Eye (tissue), 1 donor: ENCODE measurements at places on chromosomes 13 and 19.

- DNase-seq = no peak
These were observed 151.6 kb downstream of the ZIC5 start for GRCh38 chr13:99819967-99820366.

DNA sequence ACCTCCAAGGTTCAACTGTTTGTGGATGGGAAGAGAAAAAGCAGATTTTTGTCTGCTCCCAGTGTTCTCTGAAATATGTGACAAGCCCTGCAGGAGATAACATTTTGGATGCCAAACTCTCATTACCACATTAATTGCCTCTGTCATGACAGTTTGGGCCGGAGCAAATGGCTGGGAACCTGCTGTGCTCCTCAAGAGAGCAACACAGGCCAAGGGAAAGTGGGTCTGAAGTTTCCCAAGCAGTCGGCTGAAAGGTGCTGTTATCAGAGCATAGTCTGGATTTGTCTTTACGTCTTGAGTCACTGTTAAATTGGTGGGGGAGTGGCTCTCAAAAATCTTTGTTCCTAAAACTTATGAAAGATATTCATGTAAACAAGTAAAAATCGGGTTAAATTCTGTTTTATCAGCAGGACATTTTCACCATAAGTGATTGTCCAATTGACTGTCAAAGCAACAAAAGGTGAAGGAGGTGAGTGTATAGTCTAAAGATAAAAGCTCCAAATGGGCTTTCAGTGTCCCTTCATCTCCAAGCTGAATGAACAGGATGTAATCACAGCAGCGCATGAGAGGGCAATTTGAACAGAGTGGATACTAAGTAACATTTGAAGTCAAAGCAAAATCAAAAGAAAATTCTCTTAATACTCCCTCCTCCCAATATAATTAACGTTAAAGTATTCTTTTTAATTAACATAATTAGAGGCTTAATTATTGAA is 844.8 kb downstream of the PCDH17 start:
- DNase-seq = peak; percentile 59

DNA sequence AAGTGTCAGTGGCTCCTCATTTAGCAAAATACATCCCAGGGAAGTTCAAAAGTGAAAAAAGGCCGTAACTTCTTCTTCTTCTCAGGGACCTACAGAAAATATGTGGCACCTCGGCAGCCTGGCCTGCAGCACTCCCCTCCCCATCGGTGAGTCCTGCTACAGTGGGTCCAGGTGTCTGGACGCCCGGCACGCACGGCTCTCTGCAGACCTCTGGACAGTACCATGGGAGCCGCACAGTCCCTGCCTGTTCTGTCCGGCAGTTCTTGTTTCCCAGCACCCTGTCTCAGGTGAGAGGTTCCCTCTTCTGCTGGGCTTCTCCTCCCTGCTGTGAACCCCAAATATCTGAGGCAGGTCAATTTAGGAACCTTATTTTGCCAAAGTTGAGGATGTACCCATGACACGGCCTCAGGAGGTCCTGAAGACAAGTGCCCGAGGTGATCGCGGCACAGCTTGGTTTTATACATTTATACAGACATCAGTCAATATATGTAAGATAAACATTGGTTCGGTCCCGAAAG is 36.8 kb upstream of the ALOX5AP start:
- no peak for DNase-seq

DNA sequence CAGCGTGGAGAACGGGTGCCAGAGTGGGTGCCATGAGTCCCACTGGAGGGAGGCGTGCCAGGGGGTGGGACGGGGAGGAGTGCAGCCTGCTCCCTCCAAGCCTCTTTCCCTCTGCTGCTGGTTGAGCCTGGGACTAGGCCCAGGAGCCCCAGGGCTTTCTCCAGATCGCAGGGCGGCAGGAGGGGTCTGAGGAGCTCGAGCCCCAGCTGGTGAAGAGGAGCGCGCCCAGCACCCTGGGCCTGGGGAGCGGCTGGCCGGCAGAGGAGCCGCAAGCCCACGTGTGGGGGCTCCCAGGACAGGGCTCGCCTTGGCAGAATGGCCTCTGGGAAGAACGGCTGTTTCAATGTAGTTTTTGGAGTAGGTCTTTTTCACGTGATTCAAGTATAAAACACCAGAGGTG is 12.2 kb upstream of the DCUN1D2 start:
- no peak for DNase-seq

DNA sequence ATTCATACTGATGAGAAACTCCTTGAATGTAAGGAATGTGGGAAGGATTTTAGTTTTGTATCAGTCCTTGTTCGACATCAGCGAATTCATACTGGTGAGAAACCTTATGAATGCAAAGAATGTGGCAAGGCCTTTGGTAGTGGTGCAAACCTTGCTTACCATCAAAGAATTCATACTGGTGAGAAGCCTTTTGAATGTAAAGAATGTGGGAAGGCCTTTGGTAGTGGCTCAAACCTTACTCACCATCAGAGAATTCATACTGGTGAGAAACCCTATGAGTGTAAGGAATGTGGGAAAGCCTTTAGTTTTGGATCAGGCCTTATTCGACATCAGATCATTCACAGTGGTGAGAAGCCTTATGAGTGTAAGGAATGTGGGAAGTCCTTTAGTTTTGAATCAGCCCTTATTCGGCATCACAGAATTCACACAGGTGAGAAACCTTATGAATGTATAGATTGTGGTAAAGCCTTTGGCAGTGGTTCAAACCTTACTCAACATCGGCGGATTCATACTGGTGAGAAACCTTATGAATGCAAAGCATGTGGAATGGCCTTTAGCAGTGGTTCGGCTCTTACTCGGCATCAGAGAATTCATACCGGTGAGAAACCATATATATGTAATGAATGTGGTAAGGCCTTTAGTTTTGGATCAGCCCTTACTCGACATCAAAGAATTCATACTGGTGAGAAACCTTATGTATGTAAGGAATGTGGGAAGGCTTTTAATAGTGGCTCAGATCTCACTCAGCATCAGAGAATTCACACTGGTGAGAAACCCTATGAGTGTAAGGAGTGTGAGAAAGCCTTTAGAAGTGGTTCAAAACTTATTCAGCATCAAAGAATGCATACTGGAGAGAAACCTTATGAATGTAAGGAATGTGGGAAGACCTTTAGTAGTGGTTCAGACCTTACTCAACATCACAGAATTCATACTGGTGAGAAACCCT is 26.6 kb downstream of the ZNF345 start:
- DNase-seq = no peak

- no peak for DNase-seq
These were observed 52.8 kb downstream of the GATAD2A start for GRCh38 chr19:19458110-19458816.

GRCh38 chr19:17490411-17490810 is 20.1 kb downstream of the SLC27A1 start:
- DNase-seq = no peak

- no peak for DNase-seq
These were observed 26.4 kb downstream of the ELAVL1 start for GRCh38 chr19:7979011-7979410.

DNA sequence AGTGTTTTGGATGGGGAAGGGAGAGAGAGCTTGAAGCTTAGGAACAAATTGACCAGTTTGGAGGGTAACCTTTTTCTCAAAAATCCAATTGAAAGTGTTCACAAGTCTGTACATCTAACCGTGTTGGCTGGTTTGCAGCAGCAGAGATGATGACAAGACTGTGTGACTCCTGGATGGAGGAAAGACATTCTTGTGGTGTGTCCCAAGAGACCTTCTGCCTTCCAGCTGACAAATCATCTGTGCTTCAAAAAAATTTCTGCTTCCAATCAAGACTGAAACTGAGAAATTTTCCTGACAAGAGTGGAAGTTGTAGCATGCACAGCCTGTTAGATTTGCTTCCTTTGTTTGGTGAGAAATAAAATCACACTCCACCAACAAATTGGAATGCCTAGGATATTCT is 56.2 kb downstream of the LACC1 start:
- peak; percentile 53 for DNase-seq

DNA sequence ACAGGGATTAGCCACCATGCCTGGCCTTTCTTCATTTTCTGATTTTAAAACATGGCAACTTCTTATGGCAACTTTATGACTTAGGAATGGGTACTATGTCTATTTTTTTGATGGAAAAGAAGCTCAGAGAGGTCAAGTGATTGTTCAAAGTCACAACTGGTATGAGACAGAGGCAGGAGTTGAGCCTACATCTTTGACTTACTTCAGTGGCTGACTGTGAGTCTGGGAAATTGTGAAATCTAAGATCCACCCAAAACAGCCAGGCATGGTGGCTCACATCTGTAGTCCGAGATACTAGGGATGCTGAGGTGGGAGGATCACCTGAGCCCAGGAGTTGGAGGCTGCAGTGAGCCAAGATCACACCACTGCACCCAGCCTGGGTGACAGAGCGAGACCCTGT is 2.4 kb upstream of the ACTL9 start:
- no peak for DNase-seq

DNA sequence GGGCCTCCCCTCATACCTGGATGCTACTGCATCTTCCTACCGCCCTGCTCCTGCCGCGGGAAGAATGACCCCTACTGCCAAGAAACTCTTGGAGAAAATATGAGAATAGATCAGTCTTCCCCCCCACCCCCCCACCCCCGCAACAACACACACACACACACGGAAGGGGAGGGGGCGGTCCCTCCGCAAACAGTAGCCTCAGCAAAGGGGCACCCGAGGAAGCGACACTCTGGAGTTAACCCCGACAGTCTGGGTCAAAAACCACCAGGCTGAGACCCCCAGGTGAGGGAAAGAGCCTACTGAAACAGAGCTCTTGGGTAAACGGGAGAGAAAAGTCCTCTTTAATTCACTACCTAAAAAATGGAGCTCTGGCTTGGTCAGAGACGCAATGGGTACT is 1.2 kb downstream of the MED26 start:
- no peak for DNase-seq

GRCh38 chr19:46530636-46531035 is 35.0 kb upstream of the PNMA8B start:
- DNase-seq = no peak

GRCh38 chr13:106117640-106118039 is 417.8 kb downstream of the EFNB2 start:
- no peak for DNase-seq

- DNase-seq = no peak
These were observed 42.1 kb downstream of the PCCA start for GRCh38 chr13:100130930-100131511.

DNA sequence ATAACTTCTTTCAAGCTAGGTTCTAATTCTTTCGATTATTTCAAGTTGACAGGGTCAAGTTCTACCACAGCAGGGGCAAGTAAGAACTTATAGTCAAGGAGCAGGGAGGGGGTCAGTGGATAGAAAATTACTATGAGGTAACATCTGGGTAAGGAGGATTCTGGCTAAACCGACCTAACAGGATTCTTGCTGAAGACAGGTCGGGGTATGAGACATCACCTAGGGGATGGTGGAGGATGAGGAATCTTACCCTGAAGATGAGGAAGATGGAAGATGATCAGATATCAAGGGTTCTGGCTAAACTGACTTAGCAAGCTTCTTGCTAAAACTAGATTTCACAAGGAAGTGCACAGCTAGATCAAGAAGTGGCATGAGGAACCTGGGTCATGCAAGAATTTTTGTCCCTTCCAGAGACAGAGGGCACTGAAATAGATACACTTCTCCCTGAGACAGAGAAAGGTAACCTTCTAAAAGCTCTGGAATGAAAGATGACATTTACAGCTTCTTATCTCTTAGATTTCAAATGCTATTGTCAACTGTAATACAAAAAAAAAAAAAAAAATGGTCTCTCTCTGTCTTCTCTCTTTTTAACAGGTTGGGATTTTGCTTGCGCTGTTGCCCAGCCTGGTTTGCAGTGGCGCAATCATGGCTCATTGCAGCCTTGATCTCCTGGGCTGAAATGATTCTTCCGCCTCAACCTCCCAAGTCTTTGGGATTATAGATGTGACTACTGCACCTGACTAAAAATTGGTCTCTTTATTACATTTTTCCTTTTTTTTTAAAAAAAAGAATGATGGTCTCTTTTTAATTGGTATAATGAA is 9.6 kb upstream of the METTL21C start:
- peak; percentile 55 for DNase-seq

- DNase-seq = peak; percentile 19
These were observed 253.0 kb downstream of the TSHZ3 start for GRCh38 chr19:31096062-31096830.

GRCh38 chr13:105232439-105232838 is 1303.0 kb downstream of the EFNB2 start:
- no peak for DNase-seq

DNA sequence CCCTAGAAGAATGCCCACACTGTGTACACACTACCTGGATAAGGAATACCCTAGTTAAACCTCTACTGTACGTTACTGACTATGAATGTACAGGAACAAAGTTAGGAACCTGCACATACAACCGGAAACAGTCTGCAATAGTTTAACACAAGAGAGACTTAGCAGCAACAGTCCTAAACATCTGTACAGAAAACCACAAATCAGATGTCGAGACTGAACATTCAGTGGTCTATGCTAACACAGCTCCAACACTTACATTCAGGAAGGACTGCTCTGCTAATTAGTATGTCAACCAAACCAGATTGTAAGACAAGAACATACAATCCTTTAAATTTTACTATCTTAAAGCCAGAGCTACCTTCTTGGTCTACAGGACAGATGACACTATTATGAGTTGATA is 104.9 kb downstream of the ZNF429 start:
- no peak for DNase-seq

DNA sequence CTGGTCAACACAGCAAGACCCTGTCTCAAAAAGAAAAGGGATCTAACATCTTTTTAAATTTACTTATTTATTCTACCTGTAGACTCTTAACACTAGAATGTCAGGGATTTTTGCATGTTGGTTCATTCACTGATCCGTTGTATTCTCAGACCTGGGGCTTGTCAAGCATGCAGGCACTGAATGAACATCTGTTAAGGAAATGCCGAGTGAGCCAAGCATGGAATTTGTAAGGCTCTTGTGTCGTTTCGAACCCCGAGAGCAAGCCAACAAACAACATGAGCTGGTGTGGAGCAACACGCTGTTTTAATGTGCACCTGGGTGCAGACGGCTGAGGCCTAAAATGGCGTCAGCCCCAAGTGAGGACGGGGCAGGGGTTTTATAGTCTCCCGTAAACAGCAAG is 10.0 kb upstream of the OR1M1 start:
- DNase-seq = no peak

GRCh38 chr13:98397221-98397620 is 179.7 kb downstream of the STK24 start:
- DNase-seq = peak; percentile 44

GRCh38 chr13:110006304-110006703 is 219.9 kb upstream of the IRS2 start:
- no peak for DNase-seq
